ENCODE measurements at places on chromosomes 1 and 21. TPM values are rescaled to one million over a fixed set of nuclear protein-coding genes. Genes with fewer than 3 reads are reported as not detected.

The DCAF6 gene
- 86.0 TPM for total RNA-seq

GRCh38 chr21:42466700-42467099, 29.3 kb downstream of the RSPH1 start:
- DNase-seq: no peak

GRCh38 chr1:246631426-246631825, 65.2 kb downstream of the CNST start:
- DNase-seq: no peak

- DNase-seq: no peak
Measured at GRCh38 chr1:207063014-207063413, 9.9 kb downstream of the PFKFB2 start.

- no peak for DNase-seq
Measured at GRCh38 chr1:180239145-180240096, 9.4 kb downstream of the LHX4 start.

Data from stomach (tissue), 19 donors.